ENCODE measurements at places on chromosomes 6 and 20.

DNA sequence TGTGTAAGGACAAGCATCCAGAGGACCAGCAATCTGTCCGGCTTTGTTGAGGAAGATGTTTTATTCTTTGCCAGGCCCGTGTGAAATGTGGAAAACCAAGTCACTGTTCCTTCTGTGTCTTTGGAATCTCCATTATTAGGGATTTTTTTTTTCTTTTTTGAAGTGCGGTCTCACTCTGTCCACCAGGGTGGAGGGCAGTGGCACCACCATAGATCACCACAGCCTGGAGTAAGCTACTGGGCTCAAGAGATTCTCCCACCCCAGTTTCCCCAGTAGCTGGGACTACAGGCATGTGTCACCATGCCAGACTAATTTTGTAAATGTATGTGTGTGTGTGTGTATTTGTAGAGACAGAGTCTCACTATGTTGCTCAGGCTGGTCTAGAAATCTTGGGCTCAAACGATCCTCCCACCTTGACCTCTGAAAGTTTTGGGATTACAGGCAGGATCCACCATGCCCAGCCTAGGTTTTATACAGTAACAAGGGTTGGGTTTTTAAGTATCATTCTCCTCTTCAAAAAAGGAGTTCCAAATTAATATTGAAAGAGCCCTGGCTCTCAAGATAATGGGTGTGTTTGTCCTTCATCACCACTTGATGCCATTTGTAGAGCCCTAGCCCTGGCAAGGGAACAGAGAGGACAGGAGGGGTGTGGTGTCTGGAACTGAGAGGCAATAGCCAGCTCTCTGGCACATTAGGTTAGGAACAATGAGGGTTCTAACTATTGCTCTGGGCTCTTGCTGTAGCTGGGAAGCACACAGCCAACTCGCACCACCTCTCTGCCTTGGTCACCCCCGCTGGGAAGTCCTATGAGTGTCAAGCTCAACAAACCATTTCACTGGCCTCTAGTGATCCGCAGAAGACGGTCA, 3.1 kb downstream of the LAMP5 start:
- no peak for DNase-seq

GRCh38 chr6:118752803-118753202, 101.4 kb upstream of the CEP85L start:
- no peak for DNase-seq

DNA sequence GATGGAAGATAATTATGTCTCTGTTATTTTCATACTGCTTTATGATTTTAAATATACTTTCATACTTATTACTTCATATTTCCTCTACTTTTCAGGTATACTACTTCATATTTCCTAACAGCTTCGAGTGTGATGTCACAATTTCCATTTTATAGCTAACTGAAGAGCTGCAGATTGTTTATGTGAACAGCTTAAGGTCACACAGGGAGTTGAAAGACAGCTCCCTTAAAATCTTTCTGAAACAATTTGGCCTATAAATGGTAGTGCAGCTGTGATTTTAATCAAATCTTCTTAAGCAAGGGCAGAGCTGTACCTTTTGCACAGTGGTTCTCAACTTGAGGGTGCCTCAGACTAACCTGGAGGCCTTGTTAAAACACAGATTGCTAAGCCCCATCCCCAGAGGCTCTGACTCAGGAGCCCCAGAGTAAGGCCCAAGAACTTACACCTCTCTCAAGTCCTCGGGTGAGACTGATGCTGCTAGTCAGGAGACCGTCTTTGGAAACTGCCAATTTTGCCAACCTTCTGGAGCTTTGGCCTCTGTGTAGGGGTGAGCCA, 347.0 kb upstream of the HSF2 start:
- no peak for DNase-seq

GRCh38 chr20:45998761-45999160, 9.9 kb upstream of the MMP9 start:
- no peak for DNase-seq

GRCh38 chr6:162345051-162345511, 382.5 kb downstream of the PRKN start:
- no peak for DNase-seq

DNA sequence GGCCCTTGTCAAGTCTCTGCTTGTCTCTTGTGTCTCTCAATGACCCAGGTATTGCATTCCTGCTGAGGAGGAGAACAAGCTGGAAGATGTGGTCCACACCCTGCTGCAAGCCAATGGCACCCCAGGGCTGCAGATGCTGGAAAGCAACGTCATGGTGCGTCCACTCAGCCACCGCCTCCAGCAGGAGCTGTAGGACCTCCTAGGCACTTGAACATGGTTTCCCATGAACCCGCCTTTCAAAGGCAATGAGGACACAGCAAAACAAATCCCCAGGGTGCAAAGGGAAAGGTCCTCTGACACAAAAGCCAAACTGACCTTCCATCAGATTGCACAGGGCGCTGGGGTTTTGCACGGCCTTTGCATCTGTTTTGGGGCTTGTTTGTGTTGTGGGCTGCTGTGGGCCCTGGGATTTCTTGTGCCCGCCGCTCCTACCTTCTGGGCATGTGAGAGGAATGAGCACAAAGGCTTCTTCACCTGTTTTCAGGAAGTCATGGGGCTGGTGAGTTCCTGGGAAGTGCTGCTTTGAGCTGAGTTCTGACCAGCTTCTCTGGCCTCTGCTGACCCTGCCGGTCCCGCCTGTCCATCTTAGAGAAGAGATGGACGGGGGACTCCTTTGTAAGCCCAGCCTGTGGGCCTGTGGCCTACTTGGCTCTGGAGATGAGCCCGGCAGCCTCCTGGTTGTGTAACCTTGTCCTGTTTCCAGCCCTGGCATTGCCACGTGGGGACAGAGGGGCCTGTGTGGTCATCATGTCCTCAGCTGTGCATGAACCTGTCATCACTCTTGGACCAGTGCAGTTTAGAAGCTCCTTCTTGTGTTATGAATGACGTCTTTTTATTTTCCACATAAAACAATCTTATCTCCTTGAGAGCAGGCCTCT, 151.3 kb downstream of the DTNBP1 start:
- DNase-seq, result no peak

GRCh38 chr20:621125-621756, 11.1 kb upstream of the TCF15 start:
- no peak for DNase-seq

DNA sequence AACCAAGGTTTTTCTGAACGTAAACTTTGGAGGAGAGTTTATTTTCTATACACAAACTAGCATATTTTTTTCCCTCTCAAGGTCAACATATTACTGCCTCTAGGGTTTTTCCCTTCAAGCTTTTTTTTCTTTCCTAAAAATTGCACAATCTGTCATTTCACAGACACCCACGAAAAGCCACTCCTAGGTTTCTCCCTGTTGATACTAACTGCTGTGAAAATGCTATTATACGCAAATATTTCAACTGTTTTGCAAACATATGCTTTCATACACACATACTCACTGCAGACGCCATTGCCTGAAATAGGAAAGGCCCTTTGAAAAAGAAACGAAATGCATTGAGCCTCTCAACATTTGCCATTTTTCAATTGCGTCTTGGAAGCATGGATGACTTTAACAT, 333.0 kb downstream of the CD83 start:
- no peak for DNase-seq

GRCh38 chr6:122755901-122756300, 23.6 kb upstream of the FABP7 start:
- DNase-seq, result no peak

- no peak for DNase-seq
These were observed 192.6 kb upstream of the SALL4 start for GRCh38 chr20:51994751-51995417.

GRCh38 chr6:147347882-147348575, 143.8 kb downstream of the STXBP5 start:
- DNase-seq, result no peak

DNA sequence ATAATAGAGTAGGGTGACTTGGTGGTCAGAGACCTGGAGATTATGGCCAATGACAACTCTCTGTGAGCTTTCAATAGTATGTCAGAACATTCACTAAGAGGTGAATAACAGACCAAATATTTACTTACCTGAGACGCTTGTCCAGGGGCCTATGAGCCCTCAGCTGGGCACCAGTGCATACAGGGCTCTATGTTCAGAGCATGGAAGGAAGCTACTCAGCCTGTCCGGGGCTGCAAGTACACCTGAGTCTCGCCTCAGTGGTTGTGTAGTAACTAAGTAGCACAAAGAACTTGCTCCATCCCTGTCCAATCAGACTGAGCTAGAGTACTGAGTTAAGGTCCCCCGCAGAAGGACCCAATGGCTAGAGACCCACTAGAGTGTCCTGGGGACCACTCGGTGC, 11.6 kb upstream of the SCGN start:
- DNase-seq, result no peak

- no peak for DNase-seq
These were observed 18.4 kb downstream of the MOCS1 start for GRCh38 chr6:39915866-39916265.

- DNase-seq, result no peak
These were observed 66.3 kb upstream of the DYNLRB1 start for GRCh38 chr20:34449674-34450592.

GRCh38 chr6:139394027-139394649, 19.7 kb upstream of the CITED2 start:
- DNase-seq, result no peak

- no peak for DNase-seq
These were observed 83.4 kb upstream of the STMND1 start for GRCh38 chr6:17018425-17018824.

- DNase-seq, result no peak
These were observed 98.1 kb downstream of the DNAH8 start for GRCh38 chr6:38813041-38813823.

GRCh38 chr20:13700761-13701160, 62.0 kb upstream of the TASP1 start:
- DNase-seq, result no peak

- no peak for DNase-seq
These were observed 2.2 kb downstream of the AHCY start for GRCh38 chr20:34300809-34301586.

GRCh38 chr6:149201068-149201655, 116.3 kb upstream of the TAB2 start:
- no peak for DNase-seq

GRCh38 chr20:35674921-35675320, 10.2 kb upstream of the CPNE1 start:
- no peak for DNase-seq

DNA sequence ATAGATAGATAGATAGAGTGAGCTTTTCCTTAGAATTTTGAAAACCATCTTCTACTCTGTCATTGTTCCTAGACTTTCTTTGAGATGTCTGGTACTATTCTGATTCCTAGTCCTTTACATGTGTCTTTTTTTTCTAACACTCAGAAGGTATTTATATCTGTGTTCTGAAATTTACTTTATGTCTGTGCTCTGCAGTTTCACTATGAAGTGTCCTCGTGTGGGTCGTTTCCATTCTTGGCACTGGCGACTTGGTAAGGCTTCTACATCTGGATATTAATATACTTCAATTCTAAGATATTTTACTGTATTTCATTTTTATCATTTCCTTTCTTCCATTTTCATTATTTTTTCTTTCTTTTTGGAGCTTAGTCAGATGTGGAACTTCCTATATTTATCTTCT, 87.0 kb downstream of the FHL5 start:
- DNase-seq, result no peak

- no peak for DNase-seq
These were observed 420.9 kb downstream of the GJA1 start for GRCh38 chr6:121856296-121856695.
